Heart left ventricle (tissue), 16 donors: ENCODE measurements at places on chromosomes 5 and 9. TPM values are rescaled to one million over a fixed set of nuclear protein-coding genes. Genes with fewer than 3 reads are reported as not detected.
A peak's percentile ranks its signal among the peaks of the same experiment; 100 is the strongest.

SAXO1 gene
- not detected for total RNA-seq

PCDH12 gene
- 5.0 TPM for total RNA-seq

STOM gene
- total RNA-seq, result 239 TPM

- no peak for DNase-seq
Measured at GRCh38 chr5:40491644-40492043, 188.1 kb upstream of the PTGER4 start.

DNA sequence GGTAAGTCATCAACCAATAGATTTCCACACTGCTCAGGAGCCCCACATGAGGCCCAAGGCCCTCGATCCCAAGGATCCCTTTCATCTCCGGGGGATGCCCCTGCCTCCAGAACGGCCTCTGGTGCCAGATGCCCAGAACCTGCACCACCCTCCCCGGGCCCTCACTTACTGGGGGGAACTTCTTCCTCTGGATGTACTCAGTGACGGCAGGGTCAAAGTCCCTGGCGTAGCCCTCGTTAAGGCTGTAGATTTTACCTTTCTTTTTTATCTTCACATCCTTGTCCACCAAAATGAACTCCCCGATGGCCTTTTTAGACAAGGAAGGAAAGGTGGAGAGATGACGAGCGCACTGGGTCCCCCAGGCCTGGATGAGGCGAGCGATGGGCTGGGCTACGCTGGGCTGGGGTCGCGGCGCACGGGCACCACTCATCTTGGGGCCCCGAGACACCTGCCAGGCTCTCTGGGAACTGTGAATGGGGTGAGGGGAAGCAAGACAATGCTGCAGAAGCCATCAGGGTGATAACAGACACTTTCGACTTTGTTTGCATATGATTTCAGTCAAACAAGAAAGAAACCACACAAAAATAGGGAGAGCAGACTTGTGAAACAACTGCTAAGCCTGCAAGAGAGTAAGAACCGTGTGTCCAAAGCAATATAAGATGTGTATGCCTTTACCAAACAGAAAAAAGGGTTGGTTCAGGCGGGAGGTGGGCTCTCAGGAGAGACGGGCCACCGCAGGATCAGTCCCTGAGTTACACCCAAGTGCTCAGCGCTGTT lies 13.2 kb upstream of the FBP2 start:
- no peak for DNase-seq

- DNase-seq, result no peak
Measured at GRCh38 chr9:18422296-18423036, 51.5 kb upstream of the ADAMTSL1 start.

- DNase-seq, result no peak
Measured at GRCh38 chr5:65828022-65828896, 98.1 kb upstream of the ERBIN start.

SOHLH1 gene
- total RNA-seq, result not detected

- peak; percentile 42 for DNase-seq
Measured at GRCh38 chr5:110086658-110087388, 397.1 kb downstream of the MAN2A1 start.

DNA sequence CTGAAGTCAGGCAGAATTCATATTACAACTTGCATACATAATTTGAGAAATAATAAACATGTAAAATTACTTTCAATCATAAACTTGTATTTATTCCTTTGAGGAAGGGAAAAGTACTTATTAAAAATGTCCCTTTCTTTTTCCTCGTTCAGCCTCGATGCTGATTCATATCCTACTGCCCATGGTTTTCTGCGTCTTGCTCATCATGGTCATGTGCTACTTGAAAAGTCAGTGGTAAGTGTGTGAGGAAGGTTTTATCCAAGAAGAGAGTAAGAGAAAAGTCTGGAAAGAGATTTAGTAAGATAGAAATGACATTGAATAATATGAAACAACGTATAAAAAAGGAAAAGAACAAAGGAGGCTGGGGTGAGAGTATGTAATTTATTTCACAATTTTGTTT lies 85.9 kb downstream of the OSMR start:
- no peak for DNase-seq

- DNase-seq, result no peak
Measured at GRCh38 chr5:107431998-107432397, 238.7 kb downstream of the EFNA5 start.

CD74 gene
- 339 TPM for total RNA-seq

ANKH gene
- 227 TPM for total RNA-seq

RAI14 gene
- total RNA-seq, result 10.3 TPM
